A549 treated with Hydrocortisone at 1 μM for 4 hours (cell line): ENCODE measurements at places on chromosomes 5 and 9. TPM values are rescaled to one million over a fixed set of nuclear protein-coding genes. Genes with fewer than 3 reads are reported as not detected.

Gene GPX8
- total RNA-seq = 30.0 to 40.2 TPM (median 34.2 TPM) in 5 replicates

Gene PAEP
- total RNA-seq = 0.27 to 0.46 TPM (median 0.37 TPM) in 5 replicates

Gene CDC14B
- total RNA-seq = 11.4 to 17.4 TPM (median 13.7 TPM) in 5 replicates

Gene COL27A1
- total RNA-seq = 8.2 to 9.9 TPM (median 8.2 TPM) in 5 replicates

Gene ZNF462
- total RNA-seq = 3.3 to 4.7 TPM (median 3.6 TPM) in 5 replicates

Gene WHRN
- 5.1 to 7.3 TPM (median 6.4 TPM) in 5 replicates for total RNA-seq

Gene LHX3
- total RNA-seq = 0.03 to 0.16 TPM (median 0.10 TPM) in 4 of 5 replicates, not detected in the other

Gene NIPAL4
- 9.7 to 14.3 TPM (median 11.1 TPM) in 5 replicates for total RNA-seq

Gene EPB41L4B
- total RNA-seq = 21.4 to 25.7 TPM (median 23.9 TPM) in 5 replicates

Gene WDR31
- 0.90 to 1.5 TPM (median 1.1 TPM) in 5 replicates for total RNA-seq

Gene PHYHD1
- 0.22 to 0.27 TPM (median 0.24 TPM) in 4 of 5 replicates, not detected in the other for total RNA-seq

Gene ADAMTS13
- total RNA-seq = 0.51 to 0.73 TPM (median 0.56 TPM) in 5 replicates

Gene SPATA31E1
- total RNA-seq = 0.02 TPM in 1 of 5 replicates, not detected in the others

Gene FOCAD
- 14.4 to 19.7 TPM (median 15.3 TPM) in 5 replicates for total RNA-seq

Gene FGFR4
- total RNA-seq = 18.9 to 22.4 TPM (median 21.7 TPM) in 5 replicates

Gene NHP2
- total RNA-seq = 381 to 450 TPM (median 412 TPM) in 5 replicates

Gene CAPSL
- not detected in 5 replicates for total RNA-seq

Gene UGT3A2
- total RNA-seq = not detected in 5 replicates

Gene SPATA31D4
- not detected in 5 replicates for total RNA-seq

Gene EFNA5
- total RNA-seq = 18.1 to 23.1 TPM (median 20.5 TPM) in 5 replicates

Gene NUDT12
- 1.3 to 2.2 TPM (median 1.9 TPM) in 5 replicates for total RNA-seq

Gene SIT1
- not detected in 5 replicates for total RNA-seq

Gene NR5A1
- total RNA-seq = 0.05 to 0.10 TPM (median 0.07 TPM) in 4 of 5 replicates, not detected in the other

Gene SH2D3C
- 0.09 to 0.24 TPM (median 0.12 TPM) in 3 of 5 replicates, not detected in the others for total RNA-seq

Gene GPR150
- total RNA-seq = 0.06 to 0.23 TPM (median 0.16 TPM) in 5 replicates

Gene PDE4D
- total RNA-seq = 37.6 to 63.2 TPM (median 55.5 TPM) in 5 replicates

Gene ASPN
- total RNA-seq = not detected in 5 replicates

Gene RPS23
- total RNA-seq = 3,392 to 4,955 TPM (median 3,600 TPM) in 5 replicates

Gene LIX1
- not detected in 5 replicates for total RNA-seq

Gene CKS2
- 354 to 396 TPM (median 389 TPM) in 5 replicates for total RNA-seq

Gene ABO
- total RNA-seq = not detected in 5 replicates

Gene GFM2
- total RNA-seq = 21.2 to 29.0 TPM (median 22.8 TPM) in 5 replicates

Gene EGFLAM
- 0.09 to 0.37 TPM (median 0.32 TPM) in 5 replicates for total RNA-seq

Gene IFNB1
- not detected in 5 replicates for total RNA-seq

Gene IL17B
- total RNA-seq = 0.18 TPM in 1 of 5 replicates, not detected in the others

Gene CATSPER3
- 0.22 to 0.56 TPM (median 0.34 TPM) in 5 replicates for total RNA-seq

Gene DDX4
- 0.05 to 0.08 TPM in 2 of 5 replicates, not detected in the others for total RNA-seq

Gene CFAP90
- 0.36 to 0.81 TPM (median 0.77 TPM) in 5 replicates for total RNA-seq

Gene BTNL3
- not detected in 5 replicates for total RNA-seq

Gene GOLM1
- total RNA-seq = 102 to 122 TPM (median 109 TPM) in 5 replicates

Gene OR1J2
- total RNA-seq = not detected in 5 replicates

Gene C5orf52
- not detected in 5 replicates for total RNA-seq

Gene PROB1
- total RNA-seq = 0.18 to 0.25 TPM (median 0.20 TPM) in 5 replicates

Gene LMNB1
- 53.1 to 84.0 TPM (median 58.2 TPM) in 5 replicates for total RNA-seq

Gene CDC25C
- total RNA-seq = 8.8 to 11.3 TPM (median 9.4 TPM) in 5 replicates
